SJSA1 (cell line): ENCODE measurements at places on chromosomes 1 and 21. TPM values are rescaled to one million over a fixed set of nuclear protein-coding genes. Genes with fewer than 3 reads are reported as not detected.

DNA sequence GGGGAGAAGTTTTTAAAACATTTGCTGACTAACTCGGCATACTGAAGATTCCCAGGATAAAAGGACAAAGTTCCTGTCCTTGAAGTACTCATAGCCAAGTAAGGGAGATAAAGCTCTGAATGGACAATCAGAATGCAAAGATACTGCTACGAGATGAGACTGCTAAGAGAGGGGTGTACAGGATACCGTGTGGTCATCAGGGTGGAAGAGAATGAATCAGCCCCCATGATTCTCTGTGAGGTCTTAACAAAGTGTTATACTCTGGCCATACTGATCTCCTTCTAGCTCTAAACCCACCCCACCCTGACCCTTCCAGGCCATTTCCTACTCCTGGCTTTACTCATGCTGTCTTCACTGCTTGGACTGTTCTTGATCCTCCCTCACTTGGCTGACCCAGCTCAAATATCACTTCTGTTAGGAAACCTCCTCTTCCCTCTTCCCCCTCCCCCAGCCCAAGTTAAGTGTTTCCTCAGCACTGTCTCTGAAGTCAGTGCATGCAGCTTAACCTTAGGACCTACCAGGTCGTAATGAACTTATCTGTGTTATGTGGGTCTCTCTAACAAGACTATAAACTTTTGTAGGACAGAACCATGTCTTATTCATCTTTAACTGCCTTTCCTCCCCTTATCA lies 15.8 kb upstream of the MAGOH start:
- no peak for DNase-seq

GRCh38 chr1:212595787-212596714 lies 12.5 kb upstream of the ATF3 start:
- DNase-seq = peak; percentile 99

The LRRC38 gene
- total RNA-seq = not detected in 2 replicates

DNA sequence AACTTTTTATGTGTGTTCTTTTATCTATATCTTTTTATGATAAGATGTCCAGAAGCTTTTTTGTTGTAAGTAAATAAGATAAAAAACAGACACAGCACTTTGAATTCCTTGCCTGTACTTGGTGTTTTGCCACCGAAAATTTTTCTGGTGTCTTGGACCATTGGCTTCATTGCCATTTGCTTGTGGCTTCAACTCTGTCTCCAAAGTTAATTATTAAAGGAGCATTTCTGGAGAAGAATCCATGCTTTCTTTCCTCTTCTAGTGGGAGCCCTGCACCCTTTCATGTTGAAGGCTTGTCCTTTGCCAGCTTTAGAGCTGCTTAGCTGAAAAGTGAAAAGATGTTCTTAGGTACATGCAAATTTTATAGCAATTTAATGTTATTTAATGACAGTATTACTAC lies 112.2 kb downstream of the DYRK1A start:
- DNase-seq = no peak

- no peak for DNase-seq
Observed at GRCh38 chr1:54866801-54867716, 19.9 kb downstream of the DHCR24 start.

DNA sequence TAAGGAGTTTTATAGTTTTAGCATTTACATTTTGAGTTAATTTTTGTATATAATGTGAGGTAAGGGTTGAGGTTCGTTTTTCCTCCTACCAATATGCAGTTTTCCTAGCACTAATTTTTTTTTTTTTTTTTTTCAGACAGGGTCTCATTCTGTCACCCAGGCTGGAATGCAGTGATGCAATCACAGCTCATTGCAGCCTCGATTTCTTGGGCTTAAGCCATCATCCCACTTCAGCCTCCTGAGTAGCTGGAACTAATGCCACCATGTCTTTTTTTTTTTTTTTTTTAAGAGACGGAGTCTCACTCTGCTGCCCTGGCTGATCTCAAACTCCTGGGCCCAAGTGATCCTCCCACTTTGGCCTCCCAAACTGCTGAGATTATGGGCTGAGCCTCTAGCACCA lies 2.5 kb upstream of the UBASH3A start:
- peak; percentile 23 for DNase-seq

- no peak for DNase-seq
Observed at GRCh38 chr21:35622612-35623011, 437.7 kb downstream of the SETD4 start.

GRCh38 chr1:231364192-231364591 lies 26.1 kb downstream of the SPRTN start:
- DNase-seq = no peak

DNA sequence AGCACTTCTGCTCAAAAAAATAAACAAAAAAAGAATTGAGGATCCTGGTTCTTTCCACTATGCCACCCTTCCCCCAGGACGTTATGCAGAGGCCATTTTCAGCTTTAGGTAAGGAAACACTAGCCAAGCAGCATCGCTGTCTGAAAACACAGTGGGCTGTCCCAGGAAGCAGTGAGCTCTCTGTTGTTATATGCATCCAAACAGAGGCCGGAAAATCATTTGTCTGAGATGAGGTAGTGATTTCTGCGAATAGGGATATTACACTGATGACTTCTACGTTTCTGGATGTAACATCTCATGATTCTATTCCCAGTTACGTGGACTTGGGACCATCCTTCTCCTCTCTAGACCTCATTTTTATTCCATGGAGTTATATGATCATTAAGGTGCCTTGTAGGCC lies 137.2 kb downstream of the OMA1 start:
- DNase-seq = no peak

GRCh38 chr21:41121785-41122415 lies 46.1 kb upstream of the BACE2 start:
- DNase-seq = peak; percentile 65

DNA sequence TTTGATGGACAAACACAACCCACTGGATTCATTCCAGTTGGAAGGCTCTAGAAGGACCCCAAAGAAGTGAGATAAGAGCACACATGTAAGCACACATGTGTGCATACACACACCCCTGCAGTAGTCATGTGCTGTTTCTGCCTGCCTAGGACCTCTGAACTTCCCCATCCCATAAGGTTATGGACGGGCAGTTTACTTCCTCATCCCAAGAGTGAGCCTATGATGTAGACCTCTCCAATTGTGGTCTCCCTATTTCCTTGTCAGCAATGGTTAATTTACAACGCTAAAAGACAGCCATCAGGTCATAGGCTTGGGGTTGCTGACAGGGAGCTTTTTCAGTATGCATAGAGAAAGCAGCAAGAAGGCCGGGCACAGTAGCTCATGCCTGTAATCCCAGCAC lies 15.4 kb upstream of the ADAR start:
- DNase-seq = no peak

- DNase-seq = peak; percentile 27
Observed at GRCh38 chr1:43463479-43463878, 9.7 kb upstream of the HYI start.

The CLDN17 gene
- not detected in 2 replicates for total RNA-seq

GRCh38 chr21:35606146-35606545 lies 454.2 kb downstream of the SETD4 start:
- no peak for DNase-seq

DNA sequence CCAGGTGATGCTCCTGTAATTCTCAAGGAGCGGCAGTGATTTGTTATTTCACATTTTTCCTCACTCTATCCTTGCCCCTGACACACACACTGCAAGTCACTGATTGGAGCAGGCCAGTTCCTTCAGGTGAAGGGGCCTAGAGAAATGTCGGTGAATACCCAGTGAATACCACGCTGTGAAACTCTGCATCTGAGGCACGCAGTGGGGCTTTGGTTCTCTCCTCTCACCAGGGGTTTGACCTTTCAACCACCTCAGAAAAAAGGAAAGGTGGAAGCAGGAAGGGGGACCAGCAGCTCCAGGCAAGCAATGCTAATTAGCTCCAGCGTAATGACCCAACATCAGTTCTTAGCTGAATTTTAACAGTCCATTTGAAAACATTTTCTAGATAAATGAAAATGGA lies 532 bp upstream of the FAM177B start:
- DNase-seq = no peak

DNA sequence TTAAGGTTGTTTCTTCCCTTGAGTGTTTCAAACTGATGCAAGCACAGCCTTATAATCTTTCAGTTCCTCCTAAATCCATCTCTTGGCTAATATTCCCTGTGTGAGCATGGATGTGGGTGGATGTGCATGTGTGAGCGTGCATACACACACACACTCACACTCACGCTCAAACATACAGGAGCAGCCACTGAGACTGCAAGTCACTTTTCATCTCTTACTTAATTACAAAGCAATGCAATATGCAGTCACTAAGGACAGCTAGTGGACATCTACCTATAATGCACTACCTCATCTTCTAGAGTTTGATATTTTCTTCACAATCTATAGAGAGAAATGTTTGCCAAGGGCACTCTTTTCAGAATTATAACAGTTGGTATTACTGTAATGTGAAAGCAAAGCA lies 1.4 kb downstream of the ESRRG start:
- no peak for DNase-seq

DNA sequence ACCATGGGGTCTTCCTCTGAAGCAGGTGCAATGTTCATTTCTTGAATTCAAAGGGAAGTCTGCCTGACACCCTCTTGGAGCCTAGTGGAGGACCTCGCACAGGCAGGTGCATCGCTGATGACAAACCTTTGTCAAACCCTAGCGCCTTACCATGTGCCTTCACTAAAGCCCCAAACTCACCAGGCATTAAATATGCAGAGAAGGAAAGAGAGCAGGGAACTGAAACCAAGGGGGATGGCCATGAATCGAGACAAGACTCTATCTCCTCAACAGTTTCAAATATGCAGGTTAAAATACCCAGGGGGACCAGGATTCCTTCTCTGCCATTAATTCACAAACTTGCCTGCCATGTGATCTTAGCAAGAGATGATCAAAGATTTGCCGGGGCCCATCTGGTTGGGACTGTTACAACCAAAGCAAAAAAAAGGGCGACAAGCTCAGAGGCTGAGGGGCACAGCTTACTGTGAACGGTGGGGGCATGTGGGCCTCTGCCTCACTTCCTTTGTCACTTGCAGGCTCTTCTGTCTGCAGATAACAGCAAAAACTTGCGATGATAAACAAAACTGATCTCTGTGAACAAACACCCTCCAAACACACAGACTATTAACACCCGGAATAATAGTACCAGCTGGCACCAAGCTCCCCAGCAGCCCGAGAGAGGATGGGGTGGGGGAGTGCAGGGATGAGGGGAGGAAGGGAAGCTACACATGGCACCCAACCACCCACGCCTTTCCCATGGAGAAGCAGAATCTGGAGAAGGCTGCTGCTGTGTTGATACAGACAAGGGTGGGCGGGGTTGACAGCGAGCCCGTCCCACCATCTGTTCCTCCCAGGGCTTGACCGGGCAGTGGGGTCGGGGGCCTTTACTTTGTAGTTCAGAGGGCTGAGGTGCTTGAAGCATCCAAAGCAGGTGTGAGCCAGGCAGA lies 33.9 kb downstream of the TMEM63A start:
- no peak for DNase-seq

The SMPDL3B gene
- total RNA-seq = 0.11 TPM in 1 of 2 replicates, not detected in the other
